Spinal cord (tissue), 10 donors: ENCODE measurements at places on chromosomes 6 and 20. TPM values are rescaled to one million over a fixed set of nuclear protein-coding genes. Genes with fewer than 3 reads are reported as not detected.

GRCh38 chr20:50920997-50921396 is 10.2 kb downstream of the ADNP start:
- peaks cover 7% of the 10 kb centered on the region for H3K4me1 ChIP-seq
- H3K4me3 ChIP-seq: no peak overlapping the region
- peaks cover 6% of the 10 kb centered on the region for H3K36me3 ChIP-seq
- no peaks in the 10 kb centered on the region for H3K27me3 ChIP-seq

GRCh38 chr6:160998766-160999165 is 7.2 kb downstream of the MAP3K4 start:
- H3K27me3 ChIP-seq: no peaks in the 10 kb centered on the region
- no peak overlapping the region for H3K4me3 ChIP-seq
- H3K36me3 ChIP-seq: no peaks in the 10 kb centered on the region
- no peak for DNase-seq
- H3K27ac ChIP-seq: no peak overlapping the region
- H3K4me1 ChIP-seq: peaks cover 3% of the 10 kb centered on the region

Gene TFAP2C
- 0.50 TPM for total RNA-seq

GRCh38 chr6:81556551-81556950 is 195.9 kb downstream of the TENT5A start:
- no peak overlapping the region for H3K4me3 ChIP-seq
- no peaks in the 10 kb centered on the region for H3K27me3 ChIP-seq
- no peak for DNase-seq
- H3K36me3 ChIP-seq: no peaks in the 10 kb centered on the region

GRCh38 chr20:45962031-45962755 is 9.8 kb downstream of the ZNF335 start:
- no peaks in the 10 kb centered on the region for H3K4me1 ChIP-seq
- no peak for DNase-seq
- peaks cover 95% of the 10 kb centered on the region for H3K36me3 ChIP-seq
- H3K4me3 ChIP-seq: no peak overlapping the region
- H3K27ac ChIP-seq: no peak overlapping the region
- no peaks in the 10 kb centered on the region for H3K27me3 ChIP-seq

GRCh38 chr6:48144021-48144420 is 33.0 kb upstream of the PTCHD4 start:
- H3K36me3 ChIP-seq: no peaks in the 10 kb centered on the region
- H3K27me3 ChIP-seq: no peaks in the 10 kb centered on the region
- no peak for DNase-seq
- no peaks in the 10 kb centered on the region for H3K4me1 ChIP-seq
